ENCODE measurements at places on chromosomes 2 and 18. TPM values are rescaled to one million over a fixed set of nuclear protein-coding genes. Genes with fewer than 3 reads are reported as not detected.

RGPD3 gene
- not detected for total RNA-seq

DNAJC27 gene
- 8.6 TPM for total RNA-seq

OTX1 gene
- total RNA-seq, result not detected

UPP2 gene
- total RNA-seq, result not detected

NBEAL1 gene
- total RNA-seq, result 16.4 TPM

THOC1 gene
- 12.4 TPM for total RNA-seq

HNMT gene
- total RNA-seq, result 11.0 TPM

POU3F3 gene
- total RNA-seq, result not detected

FTCDNL1 gene
- total RNA-seq, result 2.0 TPM

MAPRE3 gene
- 52.4 TPM for total RNA-seq

DNA sequence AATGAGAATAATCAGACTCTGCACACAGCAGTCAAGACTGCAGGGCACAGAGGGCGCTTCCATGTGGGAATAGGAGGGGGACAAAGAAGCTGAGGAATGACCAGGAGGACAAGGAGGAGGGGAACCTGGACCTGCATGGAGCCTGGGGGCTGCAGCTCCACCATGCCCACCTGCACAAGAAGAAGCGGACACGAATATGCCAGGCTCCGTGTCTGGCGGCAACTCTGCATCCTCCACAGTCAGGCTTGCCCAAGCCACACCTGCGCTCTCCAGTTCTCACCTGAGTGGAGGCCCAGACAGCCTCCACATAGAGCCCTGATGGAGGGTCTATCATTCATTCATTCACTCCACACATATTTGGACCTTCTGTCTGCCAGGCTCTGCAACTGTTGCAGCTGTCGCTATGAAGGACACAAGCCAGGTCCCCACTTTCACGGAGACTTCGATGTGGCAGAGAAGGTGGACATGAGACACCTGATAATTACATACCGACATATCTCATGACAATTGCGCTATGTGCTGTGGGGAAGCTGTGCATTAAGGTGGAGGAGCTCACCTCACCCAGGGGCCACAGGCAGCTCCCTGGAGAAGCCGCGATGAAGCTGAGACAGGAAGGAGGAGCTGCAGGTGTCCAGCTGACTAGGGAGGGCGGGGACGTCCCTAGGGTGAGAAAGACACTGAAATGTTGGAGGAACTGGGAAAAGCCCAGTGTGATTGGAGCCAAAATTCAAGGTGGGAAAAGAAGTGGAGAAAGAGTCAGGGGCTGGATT is 159.2 kb downstream of the INHBB start:
- no peak for DNase-seq

DNA sequence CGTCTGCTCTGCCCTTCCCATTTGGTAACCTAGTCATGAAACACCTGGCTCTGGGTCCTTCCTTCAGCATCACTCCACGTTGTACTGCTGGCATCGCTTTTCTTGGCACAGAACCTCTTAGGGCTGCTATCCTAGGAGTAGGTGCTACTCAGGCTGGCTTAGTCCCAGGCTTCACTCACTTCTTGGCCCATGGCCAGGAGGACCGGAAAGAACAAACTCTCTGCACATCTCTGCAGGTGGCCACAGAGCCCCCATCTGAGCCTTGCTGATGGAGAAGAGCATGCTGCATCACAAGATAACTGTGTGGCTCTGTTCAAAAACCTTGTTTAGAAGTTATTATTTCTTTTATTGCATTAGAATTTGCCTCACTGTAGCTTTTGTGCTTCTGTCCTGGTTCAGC is 447.2 kb upstream of the TNP1 start:
- no peak for DNase-seq

DNA sequence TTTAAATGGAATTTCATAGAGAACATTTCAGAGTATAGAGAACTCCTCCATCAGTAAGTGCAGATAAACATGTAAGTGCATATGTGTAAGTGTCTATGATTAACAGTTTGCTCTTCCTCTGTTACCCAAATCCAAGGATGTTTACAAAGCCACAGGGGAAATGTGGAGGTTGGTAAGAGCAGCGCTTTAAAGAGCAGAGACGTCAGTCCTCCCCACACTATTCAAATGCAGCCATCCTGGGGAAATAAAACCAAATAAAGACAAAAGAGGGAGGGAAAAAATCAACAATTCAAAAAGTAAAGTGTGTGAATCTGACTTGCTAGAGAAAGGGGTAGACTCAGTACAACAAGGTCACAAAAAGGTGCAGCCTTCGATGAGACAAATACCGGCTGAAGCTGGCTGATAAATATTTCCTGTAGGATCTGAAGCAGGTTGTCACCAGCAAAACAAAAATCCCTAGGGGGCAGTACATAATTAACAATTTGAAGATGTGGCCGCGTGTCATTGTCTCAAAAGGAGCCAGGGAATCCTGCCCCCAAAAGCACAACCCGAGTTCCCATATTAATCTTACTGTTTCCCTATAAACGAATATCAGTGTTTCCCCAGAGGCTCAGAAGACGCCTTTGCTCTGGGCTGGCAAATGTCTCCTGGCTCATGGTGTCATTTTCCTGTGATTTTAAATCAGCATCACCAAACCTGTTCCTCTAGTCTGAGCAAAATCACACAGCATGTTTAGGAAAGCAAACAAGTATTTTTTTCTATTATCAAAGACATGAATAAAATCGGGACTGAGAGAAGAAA is 216.5 kb downstream of the CDCA7 start:
- DNase-seq, result no peak

- DNase-seq, result peak; percentile 34
Measured at GRCh38 chr2:200962811-200963123, 693 bp downstream of the ORC2 start.

- DNase-seq, result no peak
Measured at GRCh38 chr2:188620916-188621315, 329.2 kb downstream of the GULP1 start.

DNA sequence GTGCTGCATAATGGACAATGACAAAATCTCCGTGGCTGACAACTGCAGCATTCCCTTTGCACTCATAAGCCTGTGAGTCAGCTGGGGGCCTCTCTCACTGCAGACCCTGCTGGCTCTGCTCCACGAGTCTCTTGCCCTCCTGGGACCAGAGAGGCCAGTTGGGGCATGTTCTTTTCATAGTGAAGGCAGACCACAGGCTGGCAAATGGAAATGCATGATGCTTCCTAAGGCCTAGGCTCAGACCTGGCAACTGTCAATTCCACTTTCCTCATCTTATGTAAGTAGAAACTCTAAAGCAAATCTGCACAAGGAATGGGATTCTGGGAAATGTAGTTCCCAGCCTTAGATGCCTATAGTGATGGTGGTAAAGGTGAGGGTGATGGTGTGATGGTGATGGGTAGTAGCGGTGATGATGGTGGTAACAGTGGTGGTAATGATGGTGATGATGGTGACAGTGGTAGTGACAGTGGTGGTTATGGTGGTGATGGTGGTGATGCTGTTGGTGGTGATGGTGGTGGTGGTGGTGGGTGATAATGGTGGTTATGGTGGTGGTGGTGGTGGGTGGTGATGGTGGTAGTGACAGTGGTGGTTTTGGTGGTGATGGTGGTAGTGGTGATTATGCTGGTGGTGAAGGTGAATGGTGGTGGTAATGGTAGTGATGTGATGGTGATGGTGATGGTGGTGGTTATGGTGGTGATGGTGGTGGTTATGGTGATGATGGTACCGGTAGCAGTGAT is 185.8 kb upstream of the ARL4C start:
- DNase-seq, result no peak

- no peak for DNase-seq
Measured at GRCh38 chr2:73494031-73494430, 108.4 kb downstream of the ALMS1 start.

- no peak for DNase-seq
Measured at GRCh38 chr2:120403676-120404075, 57.7 kb downstream of the INHBB start.

GRCh38 chr18:47944972-47945852 is 14.8 kb upstream of the SMAD2 start:
- DNase-seq, result no peak

DNA sequence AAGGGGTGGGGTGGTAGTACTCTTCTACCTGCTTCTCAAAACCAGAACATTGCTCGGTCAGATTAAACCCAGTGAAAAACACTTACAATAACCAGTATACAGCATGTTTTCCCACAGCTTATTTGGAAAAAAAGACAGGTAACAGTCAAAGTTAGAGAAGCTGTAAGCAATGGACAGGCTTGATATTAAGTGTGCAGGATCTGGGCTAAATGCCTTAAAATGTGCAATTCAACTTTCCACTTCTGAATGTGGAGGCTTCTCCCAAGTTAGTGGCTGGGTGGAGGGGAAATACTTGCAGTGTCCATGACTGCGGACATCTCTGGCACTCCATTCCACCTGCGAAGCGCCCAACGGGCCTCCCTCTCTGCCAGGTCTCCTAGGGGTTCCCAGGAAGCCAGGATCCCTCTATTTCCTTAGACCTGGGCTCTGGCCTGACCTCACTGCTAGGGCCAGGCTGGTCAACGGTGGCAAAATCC is 5.3 kb downstream of the ZEB2 start:
- DNase-seq, result peak; percentile 48

DNA sequence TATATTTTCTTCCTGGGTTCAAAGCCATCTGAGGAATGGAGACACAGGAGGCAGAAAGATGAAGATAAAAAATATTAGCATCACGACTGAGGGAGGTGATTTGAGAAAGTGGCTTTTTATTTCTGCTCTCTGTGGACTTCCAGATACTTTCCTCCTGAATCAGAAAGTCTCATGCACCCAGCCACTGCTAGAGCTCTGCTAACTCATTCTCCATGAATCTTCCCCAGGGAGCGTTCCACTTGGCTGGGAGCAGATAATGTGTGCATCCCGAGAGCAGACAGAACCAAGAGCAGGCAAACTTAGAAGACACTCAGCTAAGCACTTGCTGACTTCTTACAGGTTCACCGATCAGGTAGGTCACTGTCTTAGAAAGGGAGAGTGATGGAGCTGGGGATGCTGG is 264.1 kb upstream of the THUMPD2 start:
- no peak for DNase-seq

DNA sequence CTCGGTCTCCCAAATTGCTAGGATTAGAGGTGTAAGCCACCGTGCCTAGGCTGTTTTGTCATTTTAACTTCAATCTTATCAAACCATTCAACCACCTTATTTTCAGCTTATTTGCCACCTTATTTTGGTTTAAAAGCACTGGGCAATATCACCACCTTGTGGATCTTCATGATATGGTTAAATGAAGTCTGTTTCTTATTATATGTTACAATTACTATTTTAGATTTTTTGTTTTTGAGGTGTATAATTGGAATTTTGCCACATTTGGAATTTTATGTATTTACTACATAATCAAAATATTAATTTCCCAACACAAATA is 43.8 kb upstream of the SCN9A start:
- DNase-seq, result no peak

DNA sequence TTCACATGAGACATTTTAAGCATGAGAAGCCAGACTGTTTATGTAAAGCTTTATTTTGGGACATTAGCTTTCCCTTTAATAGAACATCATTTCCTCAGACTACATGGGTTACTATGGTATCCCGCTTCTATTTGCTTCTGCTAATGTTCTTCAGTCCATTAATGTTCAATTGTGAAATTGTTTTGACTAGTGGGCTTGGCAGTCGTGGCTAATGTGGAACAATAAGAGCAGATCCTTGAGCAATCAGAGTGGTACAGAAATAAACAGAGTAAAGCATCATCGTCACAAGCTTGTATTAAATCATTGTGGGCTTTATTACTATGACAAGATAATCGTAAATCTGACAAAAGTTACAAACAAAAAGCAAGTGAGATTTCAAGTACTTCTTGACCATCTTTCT is 60.2 kb downstream of the PDE1A start:
- no peak for DNase-seq

GRCh38 chr2:47945046-47945781 is 38.9 kb upstream of the FBXO11 start:
- DNase-seq, result peak; percentile 30

DNA sequence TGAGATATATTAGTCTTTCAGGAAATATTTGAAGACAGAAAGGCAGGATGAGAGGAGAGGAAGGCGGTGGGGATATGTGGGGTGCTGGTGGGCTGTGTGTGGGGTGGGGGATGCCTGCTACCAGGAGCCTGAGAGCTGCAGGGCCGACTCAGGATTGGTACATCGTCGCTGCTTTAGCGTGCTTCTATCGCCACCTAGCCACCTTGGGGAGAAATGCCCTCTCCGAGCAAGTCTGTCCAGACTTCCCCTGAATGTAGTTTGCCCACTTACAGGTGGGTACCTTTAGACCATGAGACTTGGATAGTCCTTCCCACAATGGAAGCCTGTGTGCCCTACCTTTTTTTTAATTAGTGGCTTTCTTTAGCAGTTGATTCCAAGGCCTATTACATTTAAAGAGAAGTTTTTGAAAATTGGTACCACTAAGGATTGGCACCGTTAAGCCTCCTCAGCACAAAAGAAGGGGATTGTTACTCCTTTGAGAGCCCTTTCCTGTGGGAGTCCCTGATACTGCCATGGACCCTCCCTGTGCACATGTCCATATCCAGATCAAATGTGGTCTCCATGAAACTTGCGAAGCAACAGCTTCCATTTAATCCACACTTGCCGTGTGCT is 114.1 kb upstream of the NDUFV2 start:
- peak; percentile 50 for DNase-seq

- no peak for DNase-seq
Measured at GRCh38 chr18:24362757-24363156, 34.9 kb downstream of the OSBPL1A start.

- peak; percentile 55 for DNase-seq
Measured at GRCh38 chr2:240579771-240580614, 6.5 kb upstream of the CAPN10 start.

GRCh38 chr2:229363185-229363814 is 92.2 kb upstream of the PID1 start:
- no peak for DNase-seq

GRCh38 chr2:102238039-102238756 is 51.4 kb downstream of the IL1RL2 start:
- DNase-seq, result no peak

DNA sequence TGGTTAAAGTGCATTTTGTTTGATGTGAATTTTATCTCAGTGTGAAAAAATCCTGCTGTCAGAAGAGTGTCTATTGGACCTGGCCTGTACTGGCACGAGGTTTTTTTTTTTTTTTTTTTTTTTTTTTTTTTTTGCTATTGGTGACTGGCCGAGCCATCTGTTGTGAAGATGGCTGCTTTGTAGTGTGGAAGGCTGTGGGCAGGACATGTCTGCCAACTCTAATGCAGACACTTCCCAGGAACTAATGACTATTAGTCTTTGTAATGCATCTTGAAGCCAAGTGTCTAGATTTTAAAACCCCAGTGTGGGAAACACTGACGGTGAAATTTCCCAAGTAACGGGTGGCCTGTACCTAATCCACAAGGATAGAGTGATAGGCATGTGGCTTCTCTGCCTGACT is 34.3 kb downstream of the ZAP70 start:
- DNase-seq, result no peak

GRCh38 chr2:224333726-224334482 is 68.0 kb downstream of the FAM124B start:
- DNase-seq, result no peak

Measured in left ventricle myocardium superior (tissue), 1 donor.